ENCODE measurements at places on chromosomes 16 and 17. TPM values are rescaled to one million over a fixed set of nuclear protein-coding genes. Genes with fewer than 3 reads are reported as not detected.

HBQ1 gene
- total RNA-seq = not detected

- ATAC-seq = peak; percentile 25
Measured at GRCh38 chr16:70753228-70753627, 47.7 kb downstream of the VAC14 start.

GRCh38 chr17:27473748-27474609 lies 17.7 kb downstream of the KSR1 start:
- no peak for ATAC-seq

SEC14L5 gene
- 1.2 TPM for total RNA-seq

DNA sequence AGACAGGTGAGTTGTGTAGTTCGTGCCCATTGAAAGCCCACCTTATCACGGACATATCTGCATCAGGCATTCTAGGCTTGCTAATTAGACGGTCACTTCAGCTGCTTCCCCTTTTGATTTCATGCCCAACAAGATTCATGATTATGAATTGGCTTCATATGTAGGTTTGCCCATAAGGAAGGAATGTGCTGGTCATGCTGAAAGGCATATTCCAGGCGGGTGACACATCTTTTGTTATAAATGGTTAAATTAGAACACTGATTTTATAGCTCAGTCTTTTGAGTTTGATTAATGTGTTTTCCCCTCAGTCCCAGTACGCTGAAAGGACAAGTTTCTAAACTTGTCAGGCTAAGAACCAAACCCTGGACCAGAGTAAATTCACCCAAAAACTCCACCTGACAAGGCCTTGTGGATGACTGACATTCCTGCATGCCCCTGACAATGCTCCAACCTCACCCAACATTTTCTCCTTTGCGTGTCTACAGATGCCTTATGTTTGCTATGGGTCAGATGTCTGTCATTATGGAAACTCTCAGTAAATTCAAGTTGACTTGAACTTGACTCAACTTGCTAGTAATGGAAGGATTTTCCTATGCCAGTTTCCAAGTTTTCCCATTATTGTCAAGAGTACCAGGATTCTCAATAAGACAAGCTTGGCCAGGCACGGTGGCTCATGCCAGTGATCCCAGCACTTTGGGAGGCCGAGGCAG lies 421.9 kb downstream of the PMP22 start:
- ATAC-seq = no peak

OTOA gene
- 0.04 TPM for total RNA-seq

DNA sequence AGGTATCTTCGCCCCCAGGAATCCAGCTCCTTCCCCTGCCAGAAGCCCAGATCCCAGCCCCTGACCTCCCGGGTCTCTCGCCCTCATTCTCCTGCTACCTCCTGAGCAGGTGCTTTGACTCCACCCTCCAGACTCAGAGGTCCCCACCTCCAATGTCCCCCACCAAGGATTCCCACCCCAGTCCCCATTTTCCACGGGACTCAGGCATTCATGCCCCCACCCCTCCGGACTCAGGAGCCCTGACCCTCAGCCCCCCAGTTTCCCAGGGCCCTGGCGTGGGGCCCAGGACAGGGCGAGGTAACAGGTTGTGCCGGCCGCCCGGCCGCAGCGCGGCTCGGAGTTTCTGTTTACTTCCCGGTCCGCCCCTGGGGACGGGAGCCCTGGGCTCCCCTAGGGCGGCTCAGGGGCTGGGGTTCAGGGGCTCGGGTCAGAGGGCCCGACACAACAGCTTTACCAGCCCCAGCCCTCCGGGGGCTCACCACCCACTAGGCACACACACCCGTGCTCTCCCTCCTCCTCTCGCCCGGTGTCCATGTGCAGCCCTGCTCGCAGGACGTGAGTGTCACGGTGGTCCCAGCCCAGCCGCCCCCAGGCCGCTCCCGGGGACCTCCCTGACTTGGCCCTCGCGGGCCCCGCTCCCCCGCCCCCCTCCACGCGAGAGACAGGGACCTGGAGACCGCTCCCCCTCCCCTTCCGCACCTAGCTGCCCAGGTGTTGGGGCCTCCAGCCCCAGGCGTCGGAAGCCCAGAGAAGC lies 595 bp downstream of the BICDL2 start:
- ATAC-seq = peak; percentile 70

DNA sequence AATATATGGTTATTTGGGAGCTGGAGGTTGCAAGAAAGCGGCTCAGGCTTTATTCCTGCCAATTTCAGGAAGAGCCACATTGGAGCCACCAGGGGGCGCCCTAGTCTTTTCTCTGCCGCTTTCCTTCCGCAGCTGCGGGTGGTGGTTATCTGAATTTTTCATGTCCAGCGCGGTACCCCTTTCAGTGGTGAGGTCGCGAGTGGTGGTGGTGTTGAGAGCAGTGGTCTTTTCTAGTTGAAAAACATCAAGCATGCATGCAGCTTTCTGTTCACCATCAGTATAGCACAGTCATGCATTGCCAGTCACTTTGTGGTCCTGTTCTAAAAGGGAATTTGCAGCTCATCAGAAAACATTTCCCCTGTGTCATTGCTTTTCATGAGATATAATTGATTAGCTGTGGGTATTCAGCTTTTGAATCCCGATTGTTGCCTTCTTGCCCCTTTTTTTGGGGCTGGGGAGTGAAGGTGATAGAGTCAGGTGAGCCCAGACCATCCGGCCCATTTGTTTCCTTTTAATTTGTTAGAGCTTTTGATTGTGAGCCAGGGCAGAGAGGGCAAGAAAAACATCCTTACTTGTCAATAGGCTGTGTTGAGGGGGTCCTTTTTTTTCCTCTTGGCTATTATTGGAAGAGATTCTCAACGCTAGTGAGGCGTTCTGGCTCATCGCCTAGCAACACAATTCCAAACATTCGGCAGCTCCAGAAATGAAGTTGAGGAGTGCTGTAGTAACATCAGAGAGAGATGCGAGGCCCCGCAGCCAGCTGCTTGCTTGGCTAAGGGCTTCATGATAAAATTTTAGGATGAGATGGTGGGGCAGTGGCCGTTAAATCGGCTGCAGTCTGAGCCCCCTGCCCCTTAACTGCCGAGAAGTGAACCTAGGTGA lies 119.0 kb downstream of the SNX29 start:
- no peak for ATAC-seq

ABCC11 gene
- total RNA-seq = 0.40 TPM

ZP2 gene
- not detected for total RNA-seq

C17orf50 gene
- total RNA-seq = not detected

DNA sequence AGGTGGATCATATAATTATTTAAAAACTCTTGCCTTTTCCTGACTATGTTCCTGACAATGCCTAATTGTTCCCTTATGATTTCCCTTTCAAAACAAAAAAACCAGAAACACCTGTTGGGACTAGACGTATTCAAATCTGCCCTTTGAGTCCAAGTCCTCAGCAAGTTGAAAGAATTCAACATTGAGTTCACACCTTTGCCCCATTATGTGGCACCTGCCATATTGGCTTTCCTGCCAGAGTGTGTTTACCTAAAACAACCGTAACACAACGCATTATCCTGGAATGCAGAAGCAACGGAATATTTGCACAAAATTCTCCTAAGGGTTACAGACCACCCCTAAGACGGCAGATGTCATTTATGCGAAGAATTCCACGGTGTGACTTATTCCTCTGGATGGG lies 105.9 kb downstream of the ZFHX3 start:
- ATAC-seq = no peak

HOXB1 gene
- total RNA-seq = 0.24 TPM

DNA sequence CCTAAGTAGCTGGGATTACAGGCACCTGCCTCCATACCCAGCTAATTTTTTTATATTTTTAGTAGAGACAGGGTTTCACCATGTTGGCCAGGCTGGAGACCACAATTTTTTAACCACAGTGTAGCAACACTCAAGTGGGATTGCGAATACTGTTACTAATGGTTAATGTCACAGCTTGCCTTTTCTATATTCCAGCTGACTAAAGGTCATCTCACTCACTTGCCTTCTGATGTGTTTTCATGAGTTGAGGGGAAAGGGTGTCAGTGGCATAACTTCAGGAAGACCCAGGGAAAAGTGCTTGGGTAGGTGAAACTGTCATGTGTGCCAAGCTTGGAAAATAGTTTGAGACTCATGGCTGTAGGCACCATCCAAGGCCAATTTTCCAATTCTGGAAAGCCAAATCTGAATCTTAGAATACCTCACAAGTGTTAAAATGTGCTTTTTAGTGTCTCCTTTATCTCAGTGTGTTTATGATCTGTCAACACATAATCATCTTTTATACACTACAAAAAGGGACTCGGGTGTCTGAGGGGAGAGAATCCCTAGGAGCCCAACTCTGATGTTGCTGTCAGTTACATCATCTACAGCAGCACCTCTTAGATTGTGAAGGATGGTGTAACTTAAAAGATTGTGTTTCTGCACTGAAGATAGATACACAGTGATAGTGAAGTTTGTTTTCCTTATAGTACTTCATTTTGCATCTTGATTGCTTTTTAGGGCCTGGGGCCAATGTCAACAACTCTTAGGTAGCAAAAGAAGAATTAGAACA lies 27.1 kb downstream of the OGFOD1 start:
- ATAC-seq = no peak

GRCh38 chr16:85974428-85975375 lies 75.7 kb downstream of the IRF8 start:
- ATAC-seq = peak; percentile 17

DNA sequence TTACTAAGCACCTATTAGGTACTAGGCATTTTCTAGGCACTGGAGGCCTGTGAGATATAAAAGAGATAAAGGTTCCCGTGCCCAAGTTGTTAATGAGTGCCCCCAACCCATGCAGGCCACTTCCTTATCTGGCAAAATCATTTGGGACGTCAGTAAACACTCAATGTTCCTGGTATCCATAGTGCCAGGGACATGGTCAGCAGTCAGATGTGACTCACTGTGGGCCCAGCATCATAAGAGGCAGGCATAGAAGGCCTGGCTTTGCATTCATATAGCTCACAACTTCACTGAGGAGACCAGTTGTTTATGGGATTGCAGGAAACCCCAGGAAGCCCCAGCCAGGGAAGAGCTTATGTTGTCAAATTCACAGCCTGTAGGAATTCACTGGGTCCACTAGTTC lies 81.1 kb downstream of the MRC2 start:
- no peak for ATAC-seq

- ATAC-seq = no peak
Measured at GRCh38 chr16:79296491-79296890, 304.0 kb downstream of the MAF start.

SERPINF2 gene
- total RNA-seq = 2.7 TPM

DNA sequence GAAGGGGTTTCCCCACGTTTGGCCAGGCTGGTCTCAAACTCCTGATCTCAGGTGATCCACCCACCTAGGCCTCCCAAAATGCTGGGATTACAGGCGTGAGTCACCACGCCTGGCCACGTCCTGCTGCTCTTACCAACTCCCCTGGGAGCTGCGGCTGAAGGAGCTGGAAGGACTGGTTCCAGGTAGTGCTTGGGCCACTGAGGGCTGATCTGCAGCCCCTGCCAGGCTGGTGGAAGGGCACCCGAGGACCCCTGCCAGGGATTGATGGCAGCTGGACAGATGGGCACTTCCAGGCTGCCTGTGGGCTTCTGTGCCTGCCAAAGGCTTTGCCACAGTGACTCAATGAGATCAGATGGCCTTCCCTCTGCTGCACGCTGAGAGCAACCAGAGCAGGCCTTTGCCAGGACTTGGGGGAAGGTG lies 2.3 kb downstream of the OXLD1 start:
- peak; percentile 19 for ATAC-seq

LIMD2 gene
- total RNA-seq = 2.8 TPM

CPHXL gene
- total RNA-seq = not detected

DNA sequence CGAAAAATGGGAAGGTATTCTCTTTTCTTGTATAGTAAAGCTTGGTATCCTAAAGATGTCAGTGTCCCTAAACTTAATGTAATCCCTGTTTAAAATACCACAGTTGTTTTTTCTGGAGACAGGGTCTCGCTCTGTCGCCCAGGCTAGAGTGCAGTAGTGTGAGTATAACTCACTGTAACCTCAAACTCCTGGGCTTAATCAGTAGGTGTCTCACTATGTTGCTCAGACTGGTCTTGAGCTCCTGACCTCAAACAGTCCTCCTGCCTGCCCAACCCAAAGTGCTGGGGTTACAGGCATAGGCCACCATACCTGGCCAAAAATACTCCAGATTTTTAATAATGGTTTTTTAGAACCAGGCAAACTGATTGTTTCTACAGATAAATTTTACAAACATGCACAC lies 8.2 kb downstream of the DCAF7 start:
- ATAC-seq = no peak

DNA sequence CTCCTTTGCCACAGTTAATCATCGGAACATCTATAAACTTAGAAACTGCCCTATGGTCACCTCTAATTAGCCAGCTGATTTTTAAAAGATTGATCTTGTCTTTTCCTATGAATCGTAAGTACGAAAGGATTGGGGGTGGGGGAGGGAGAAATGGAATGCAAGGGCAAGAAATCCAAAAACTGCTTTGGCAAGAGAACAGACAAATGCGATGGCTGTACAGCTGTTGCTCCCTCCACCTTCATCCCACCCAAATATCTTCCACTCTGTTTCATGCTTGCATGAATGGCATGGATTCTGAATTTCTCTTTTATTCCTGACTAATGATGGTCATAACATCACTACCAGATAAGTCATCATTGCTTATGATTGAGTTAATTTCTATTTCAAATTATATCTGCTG lies 165.7 kb downstream of the STX8 start:
- ATAC-seq = no peak

TOP2A gene
- total RNA-seq = 56.1 TPM

MYCBPAP gene
- total RNA-seq = 0.40 TPM

- ATAC-seq = no peak
Measured at GRCh38 chr17:41413353-41413957, 10.9 kb downstream of the KRT37 start.

DNA sequence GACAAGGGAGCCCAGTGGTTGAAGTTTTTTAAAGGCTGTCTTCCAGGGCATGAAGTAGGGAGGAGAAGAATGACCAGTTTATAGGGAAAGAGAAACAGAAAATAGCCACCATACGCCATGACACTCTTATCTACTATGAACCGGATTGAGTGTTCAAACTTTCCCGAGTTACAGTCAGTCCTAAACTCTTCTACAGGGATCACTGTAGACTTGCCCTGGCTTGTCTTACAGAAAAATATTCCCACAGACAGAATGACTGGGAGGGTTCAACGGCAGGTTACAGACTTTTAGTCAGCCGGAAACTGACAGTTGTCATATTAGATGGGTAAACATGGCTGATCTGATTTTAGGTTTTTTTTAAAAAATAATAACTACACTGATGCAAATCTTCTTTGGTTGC lies 662.5 kb upstream of the SOX9 start:
- ATAC-seq = peak; percentile 88

GP1BA gene
- not detected for total RNA-seq

TAC4 gene
- total RNA-seq = not detected

DNA sequence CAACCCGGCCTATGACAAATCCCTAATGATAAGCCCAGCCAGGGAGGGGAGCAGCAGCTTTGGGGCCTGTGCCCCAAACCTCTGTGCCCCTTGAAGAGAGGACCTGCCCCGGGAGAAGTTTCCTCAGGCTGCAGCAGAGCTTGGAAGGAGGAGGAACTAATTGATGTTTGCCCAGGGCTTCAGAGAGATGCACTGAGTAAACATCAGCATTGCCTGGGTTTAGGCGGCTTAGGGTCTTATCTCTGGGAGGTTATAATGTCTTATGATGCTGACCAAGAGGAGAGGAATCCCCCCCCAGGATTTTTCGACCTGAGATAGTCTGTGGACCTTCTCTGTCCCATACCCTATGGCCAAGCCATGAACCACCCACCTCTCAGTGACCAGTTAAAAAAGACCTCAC lies 148.7 kb upstream of the SDK2 start:
- no peak for ATAC-seq

Measured in esophagus mucosa (tissue), 1 donor.